ENCODE measurements at places on chromosomes 16 and 17.

DNA sequence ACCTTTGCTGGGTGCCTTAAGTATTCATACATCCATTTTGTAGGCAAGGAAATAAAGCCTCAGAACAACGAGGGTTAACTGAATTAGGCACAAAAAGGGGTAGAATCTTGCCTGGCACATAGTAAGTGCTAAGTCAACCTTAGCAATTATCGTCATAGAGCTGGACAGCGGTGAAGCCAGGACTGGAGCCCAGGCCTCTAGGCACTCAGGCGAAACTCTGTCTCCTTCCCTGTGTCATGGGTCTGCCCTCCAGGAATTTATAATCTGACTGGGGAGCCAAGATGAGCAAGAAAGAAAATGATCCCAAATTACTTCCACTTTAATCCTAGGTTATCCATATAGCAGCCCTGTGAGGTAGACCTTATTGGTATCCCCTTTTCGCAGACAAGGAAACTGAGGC is 61.4 kb downstream of the KATNIP start:
- no peak for DNase-seq
- H3K4me1 ChIP-seq: no peaks in the 10 kb centered on the region
- no peaks in the 10 kb centered on the region for H3K27me3 ChIP-seq
- peaks cover 5% of the 10 kb centered on the region for H3K36me3 ChIP-seq
- H3K4me3 ChIP-seq: no peak overlapping the region

GRCh38 chr17:41483531-41483930 is 2.6 kb upstream of the KRT35 start:
- no peak for DNase-seq
- no peak overlapping the region for H3K27ac ChIP-seq
- no peaks in the 10 kb centered on the region for H3K36me3 ChIP-seq
- no peaks in the 10 kb centered on the region for H3K27me3 ChIP-seq
- H3K4me3 ChIP-seq: no peak overlapping the region
- H3K4me1 ChIP-seq: no peaks in the 10 kb centered on the region

DNA sequence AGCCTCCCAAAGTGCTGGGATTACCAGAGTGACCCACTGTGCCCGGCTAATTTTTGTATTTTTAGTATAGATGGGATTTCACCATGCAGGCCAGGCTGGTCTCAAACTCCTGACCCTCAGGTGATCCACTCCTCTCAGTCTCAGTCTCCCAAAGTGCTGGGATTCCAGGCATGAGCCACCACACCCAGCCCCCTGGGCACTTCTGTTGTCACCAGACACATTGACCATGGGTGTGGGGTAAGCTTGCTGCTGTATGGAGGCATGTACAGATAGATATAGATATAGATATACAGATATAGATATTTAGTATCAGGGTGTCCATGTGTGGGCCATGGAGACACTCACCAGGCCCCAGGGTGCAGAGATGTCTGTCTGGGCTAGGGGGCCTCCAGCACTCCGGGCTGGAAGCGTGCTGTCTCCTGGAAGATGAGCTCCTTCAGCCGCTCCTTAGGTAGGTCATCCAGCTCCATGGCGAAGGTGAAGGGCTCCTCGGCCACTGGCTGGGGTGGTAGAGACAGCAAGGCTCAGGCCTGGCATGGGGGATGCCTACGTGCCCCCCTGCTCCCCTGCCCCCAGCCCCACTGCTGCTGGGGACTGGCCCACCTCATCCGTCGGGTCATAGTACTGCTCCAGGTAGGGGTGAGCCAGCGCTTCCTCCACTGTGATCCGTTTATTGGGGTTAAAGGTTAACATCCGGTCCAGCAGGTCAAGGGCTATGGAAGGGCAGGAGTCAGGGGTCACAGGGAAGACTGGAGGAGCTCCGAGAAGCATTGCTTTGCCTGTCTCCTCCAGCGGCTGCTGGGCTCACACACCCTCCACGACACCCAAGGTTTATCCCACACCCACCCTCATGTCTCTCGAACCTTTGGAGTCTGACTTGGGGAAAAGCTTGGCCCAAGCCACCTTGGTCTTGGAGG is 3.2 kb upstream of the GDPD3 start:
- no peaks in the 10 kb centered on the region for H3K27me3 ChIP-seq
- peaks cover 15% of the 10 kb centered on the region for H3K36me3 ChIP-seq
- no peak overlapping the region for H3K4me3 ChIP-seq
- no peak for DNase-seq
- no peak overlapping the region for H3K27ac ChIP-seq
- peaks cover under 1% of the 10 kb centered on the region for H3K4me1 ChIP-seq

- H3K27me3 ChIP-seq: no peaks in the 10 kb centered on the region
- no peaks in the 10 kb centered on the region for H3K4me1 ChIP-seq
- H3K36me3 ChIP-seq: no peaks in the 10 kb centered on the region
- H3K4me3 ChIP-seq: no peak overlapping the region
- no peak for DNase-seq
These were observed 1.7 kb upstream of the TAF15 start for GRCh38 chr17:35807371-35808144.

GRCh38 chr16:50815382-50815781 is 73.5 kb downstream of the CYLD start:
- H3K36me3 ChIP-seq: no peaks in the 10 kb centered on the region
- H3K27ac ChIP-seq: no peak overlapping the region
- DNase-seq: no peak
- H3K4me3 ChIP-seq: no peak overlapping the region
- H3K27me3 ChIP-seq: no peaks in the 10 kb centered on the region

DNA sequence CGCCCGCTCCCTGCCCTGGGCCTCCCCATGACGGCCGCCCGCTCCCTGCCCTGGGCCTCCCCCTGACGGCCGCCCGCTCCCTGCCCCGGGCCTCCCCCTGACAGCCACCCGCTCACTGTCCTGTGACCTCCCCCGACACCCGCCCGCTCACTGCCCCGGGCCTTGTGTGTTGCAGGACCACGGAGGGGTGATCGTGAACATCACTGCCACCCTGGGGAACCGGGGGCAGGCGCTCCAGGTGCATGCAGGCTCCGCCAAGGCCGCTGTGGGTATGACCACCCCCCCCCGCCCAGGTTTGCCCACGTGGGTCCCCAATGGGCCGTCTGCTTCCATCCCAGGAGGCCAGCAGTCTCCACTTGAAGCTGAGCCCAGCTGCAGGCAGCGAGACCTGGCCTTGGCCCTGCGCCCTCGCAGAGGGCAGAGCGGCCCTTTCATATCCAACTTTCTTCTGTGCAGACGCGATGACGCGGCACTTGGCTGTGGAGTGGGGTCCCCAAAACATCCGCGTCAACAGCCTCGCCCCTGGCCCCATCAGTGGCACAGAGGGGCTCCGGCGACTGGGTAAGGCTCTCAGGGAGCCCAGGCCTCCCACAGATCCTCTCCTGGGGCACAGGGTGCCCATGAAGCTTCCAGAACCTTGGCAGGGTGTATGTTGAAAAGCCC is 9.0 kb downstream of the DECR2 start:
- H3K4me3 ChIP-seq: no peak overlapping the region
- no peak overlapping the region for H3K27ac ChIP-seq
- H3K4me1 ChIP-seq: no peaks in the 10 kb centered on the region
- H3K36me3 ChIP-seq: no peaks in the 10 kb centered on the region
- no peaks in the 10 kb centered on the region for H3K27me3 ChIP-seq
- DNase-seq: no peak

- H3K27me3 ChIP-seq: no peaks in the 10 kb centered on the region
- H3K4me1 ChIP-seq: peaks cover 37% of the 10 kb centered on the region
- no peak overlapping the region for H3K4me3 ChIP-seq
- H3K27ac ChIP-seq: peak overlapping the region; percentile 82
- no peaks in the 10 kb centered on the region for H3K36me3 ChIP-seq
- DNase-seq: no peak
These were observed 25.8 kb downstream of the PEMT start for GRCh38 chr17:17565471-17566339.

DNA sequence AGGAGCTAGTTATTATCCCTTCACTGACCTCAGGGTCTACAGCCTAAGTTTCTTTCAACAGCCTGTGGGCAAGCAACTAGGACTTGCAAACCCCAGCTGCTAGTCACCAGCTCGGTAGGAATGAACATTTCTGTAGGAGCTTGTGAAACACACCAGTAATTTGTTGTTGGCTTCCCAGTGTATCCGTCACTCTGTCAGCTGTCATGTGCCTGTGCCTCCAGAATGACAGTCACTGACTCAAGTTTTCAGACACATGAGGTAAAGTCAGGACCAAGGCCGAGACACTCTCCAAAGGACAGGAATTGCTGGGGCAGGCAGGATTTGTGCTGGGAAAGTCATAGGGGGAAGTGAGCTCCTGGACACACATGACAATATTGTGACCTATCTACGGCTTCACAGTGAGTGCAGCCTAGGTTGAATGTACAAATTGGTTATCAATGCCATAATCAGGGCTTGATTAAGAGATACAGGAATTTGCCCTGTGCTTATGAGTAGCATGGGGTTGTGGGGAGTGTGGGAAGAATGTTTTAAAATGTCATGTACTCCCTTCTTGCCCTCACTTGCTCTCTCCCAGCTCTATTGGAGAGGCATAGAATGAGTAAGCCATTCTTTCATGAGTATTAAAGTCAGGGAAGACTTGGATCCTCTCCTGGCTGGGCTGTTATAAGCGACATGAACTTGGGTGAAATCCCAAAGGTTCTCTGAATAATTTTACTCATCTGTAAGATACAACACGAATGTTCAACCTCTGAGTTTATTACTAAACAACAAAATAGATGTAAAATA is 391.4 kb downstream of the UTP18 start:
- no peak overlapping the region for H3K27ac ChIP-seq
- H3K36me3 ChIP-seq: no peaks in the 10 kb centered on the region
- H3K4me3 ChIP-seq: no peak overlapping the region
- peaks cover 31% of the 10 kb centered on the region for H3K27me3 ChIP-seq
- no peak for DNase-seq

DNA sequence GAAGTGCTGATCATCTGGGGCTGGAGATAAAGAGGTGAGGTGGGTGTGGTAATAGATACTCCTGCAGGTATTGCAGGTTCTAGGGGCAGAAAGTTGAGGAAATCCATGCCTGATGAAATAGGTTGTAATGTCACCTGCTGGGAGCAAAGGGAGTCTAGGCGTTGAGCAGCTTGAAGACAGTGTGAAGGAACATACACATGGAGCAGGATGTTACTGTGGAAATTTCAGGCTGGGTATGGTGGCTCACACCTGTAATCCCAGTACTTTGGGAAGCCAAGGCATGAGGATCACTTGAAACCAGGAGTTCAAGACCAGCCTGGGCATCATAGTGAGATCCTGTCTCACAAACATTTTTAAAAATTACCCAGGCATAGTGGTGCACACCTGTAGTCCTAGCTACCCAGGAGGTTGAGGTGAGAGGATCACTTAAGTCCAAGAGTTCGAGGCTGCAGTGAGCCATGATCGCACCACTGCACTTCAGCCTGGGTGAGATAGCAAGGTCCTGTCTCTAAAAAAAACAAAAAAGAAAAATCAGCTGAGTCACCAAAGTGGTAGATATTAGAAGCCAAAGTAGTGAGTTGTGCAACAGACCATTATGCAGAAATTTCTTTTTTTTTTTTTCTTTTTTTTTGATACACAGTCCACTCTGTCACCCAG is 9.1 kb upstream of the CRYBA1 start:
- DNase-seq: no peak
- no peaks in the 10 kb centered on the region for H3K36me3 ChIP-seq
- H3K4me3 ChIP-seq: no peak overlapping the region
- H3K4me1 ChIP-seq: no peaks in the 10 kb centered on the region
- no peaks in the 10 kb centered on the region for H3K27me3 ChIP-seq

DNA sequence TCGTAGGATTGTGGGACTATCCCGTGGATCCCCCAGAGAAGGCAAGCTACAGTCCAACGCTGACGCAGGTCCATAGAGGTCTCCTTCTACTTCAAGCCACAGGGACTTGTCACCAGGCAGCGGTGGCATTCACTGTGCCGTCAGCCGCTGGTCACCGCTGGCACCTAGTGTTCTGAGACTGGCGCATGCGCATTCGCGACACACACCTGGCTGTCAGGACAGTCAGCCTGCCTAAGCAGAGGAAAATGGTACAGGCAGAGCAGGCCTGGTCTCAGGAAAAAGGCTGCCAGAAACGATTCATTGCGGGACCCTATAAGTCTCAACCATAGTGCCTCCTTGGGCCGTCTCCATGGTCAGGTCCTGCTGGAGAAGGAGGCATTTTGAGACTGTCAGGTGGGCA is 138.0 kb upstream of the WSB1 start:
- peaks cover 3% of the 10 kb centered on the region for H3K4me1 ChIP-seq
- H3K27me3 ChIP-seq: no peaks in the 10 kb centered on the region
- no peak for DNase-seq
- no peak overlapping the region for H3K27ac ChIP-seq
- no peaks in the 10 kb centered on the region for H3K36me3 ChIP-seq

- H3K36me3 ChIP-seq: no peaks in the 10 kb centered on the region
- DNase-seq: no peak
- no peaks in the 10 kb centered on the region for H3K27me3 ChIP-seq
- H3K27ac ChIP-seq: no peak overlapping the region
- H3K4me1 ChIP-seq: peaks cover 50% of the 10 kb centered on the region
- H3K4me3 ChIP-seq: no peak overlapping the region
These were observed 32.2 kb downstream of the ACTG1 start for GRCh38 chr17:81480140-81481072.

DNA sequence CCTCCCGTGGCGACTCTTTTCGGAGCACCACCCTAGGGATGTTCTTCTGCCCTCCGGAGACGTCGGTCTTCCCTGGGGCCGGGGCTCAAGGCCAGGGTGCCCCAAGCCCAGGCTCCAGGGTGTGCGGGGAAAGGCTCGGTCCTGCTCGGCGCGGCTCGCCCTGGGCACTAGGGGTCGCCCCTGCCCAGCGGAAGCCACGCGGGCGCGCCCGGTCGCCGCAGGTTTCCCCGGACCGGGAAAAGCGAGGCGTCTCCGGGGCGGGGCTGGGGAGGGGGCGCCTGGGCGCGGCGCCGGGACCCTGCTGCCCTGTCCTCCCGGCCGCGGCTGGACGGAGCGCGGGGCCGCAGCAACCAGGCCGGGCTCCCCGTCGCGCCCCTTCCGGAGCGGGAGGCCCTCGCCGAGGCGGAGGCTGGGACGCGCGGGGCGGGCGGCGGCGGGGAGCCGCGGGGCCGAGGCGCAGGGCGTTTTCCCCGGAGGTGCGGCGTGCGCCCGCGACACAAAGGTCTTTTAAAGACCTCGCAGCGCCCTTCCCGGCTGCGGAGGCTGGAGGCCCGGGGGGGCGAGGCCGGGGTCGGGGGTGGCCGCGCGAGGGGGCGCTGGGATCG is 76.4 kb downstream of the MRC2 start:
- no peaks in the 10 kb centered on the region for H3K36me3 ChIP-seq
- DNase-seq: peak; percentile 79
- peak overlapping the region; percentile 60 for H3K4me3 ChIP-seq
- H3K4me1 ChIP-seq: peaks cover 38% of the 10 kb centered on the region
- no peaks in the 10 kb centered on the region for H3K27me3 ChIP-seq
- peak overlapping the region; percentile 81 for H3K27ac ChIP-seq

GRCh38 chr16:86519649-86520316 is 9.5 kb downstream of the FOXF1 start:
- H3K36me3 ChIP-seq: no peaks in the 10 kb centered on the region
- peaks cover 85% of the 10 kb centered on the region for H3K27me3 ChIP-seq
- H3K27ac ChIP-seq: no peak overlapping the region

GRCh38 chr16:18582902-18583301 is 21.0 kb upstream of the NOMO2 start:
- no peak overlapping the region for H3K4me3 ChIP-seq
- DNase-seq: no peak
- H3K4me1 ChIP-seq: no peaks in the 10 kb centered on the region
- no peaks in the 10 kb centered on the region for H3K36me3 ChIP-seq
- no peak overlapping the region for H3K27ac ChIP-seq

- no peaks in the 10 kb centered on the region for H3K4me1 ChIP-seq
- H3K27ac ChIP-seq: no peak overlapping the region
These were observed 377.0 kb upstream of the TNRC6C start for GRCh38 chr17:77581480-77581879.

- no peak overlapping the region for H3K27ac ChIP-seq
- peak; percentile 42 for DNase-seq
- H3K27me3 ChIP-seq: no peaks in the 10 kb centered on the region
These were observed 28.6 kb upstream of the NUDT16L1 start for GRCh38 chr16:4664538-4665418.

Measured in heart right ventricle (tissue), 16 donors.